Motor neuron (in vitro differentiated cells): ENCODE measurements at places on chromosomes 5 and 9. TPM values are rescaled to one million over a fixed set of nuclear protein-coding genes. Genes with fewer than 3 reads are reported as not detected.

ABO gene
- 0.21 and 0.38 TPM in 2 replicates for total RNA-seq

CEL gene
- total RNA-seq = 0.59 and 0.97 TPM in 2 replicates

SLC34A3 gene
- 0.15 and 0.16 TPM in 2 replicates for total RNA-seq

KCNMB1 gene
- total RNA-seq = 0.14 and 0.41 TPM in 2 replicates

PCDHGA8 gene
- total RNA-seq = 5.7 and 9.4 TPM in 2 replicates

GMCL2 gene
- total RNA-seq = 0.08 TPM in 1 of 2 replicates, not detected in the other

PHF19 gene
- total RNA-seq = 8.6 and 8.8 TPM in 2 replicates

INSL6 gene
- not detected in 2 replicates for total RNA-seq

CNTNAP3 gene
- 2.0 and 2.1 TPM in 2 replicates for total RNA-seq

GRK6 gene
- total RNA-seq = 23.6 and 24.7 TPM in 2 replicates

RNF183 gene
- 0.16 and 0.20 TPM in 2 replicates for total RNA-seq

FOXD4L4 gene
- total RNA-seq = 0.65 and 1.1 TPM in 2 replicates

TMEM141 gene
- 47.2 and 49.2 TPM in 2 replicates for total RNA-seq

NCS1 gene
- 44.0 and 45.0 TPM in 2 replicates for total RNA-seq

SPINK13 gene
- 0.51 and 0.81 TPM in 2 replicates for total RNA-seq

MIER3 gene
- 23.1 and 24.5 TPM in 2 replicates for total RNA-seq

DENND1A gene
- total RNA-seq = 10.3 and 12.0 TPM in 2 replicates

SLC36A3 gene
- total RNA-seq = 0.10 and 0.23 TPM in 2 replicates

PLEKHG4B gene
- total RNA-seq = 0.09 and 0.73 TPM in 2 replicates

SPRY4 gene
- total RNA-seq = 3.1 and 3.2 TPM in 2 replicates

TMEM215 gene
- total RNA-seq = not detected in 2 replicates

NKD2 gene
- 6.0 and 6.8 TPM in 2 replicates for total RNA-seq

SLC36A2 gene
- total RNA-seq = not detected in 2 replicates

PPP1R26 gene
- 17.2 and 18.0 TPM in 2 replicates for total RNA-seq

RMI1 gene
- 5.2 and 8.3 TPM in 2 replicates for total RNA-seq

PCDHGA7 gene
- 0.94 and 2.4 TPM in 2 replicates for total RNA-seq

NTMT1 gene
- 25.5 and 25.8 TPM in 2 replicates for total RNA-seq

ADGRD2 gene
- 6.2 and 13.3 TPM in 2 replicates for total RNA-seq
